ENCODE measurements at places on chromosomes 5 and 9.
A peak's percentile ranks its signal among the peaks of the same experiment; 100 is the strongest.

- no peak for DNase-seq
Measured at GRCh38 chr5:158414333-158414762, 555.4 kb upstream of the CLINT1 start.

DNA sequence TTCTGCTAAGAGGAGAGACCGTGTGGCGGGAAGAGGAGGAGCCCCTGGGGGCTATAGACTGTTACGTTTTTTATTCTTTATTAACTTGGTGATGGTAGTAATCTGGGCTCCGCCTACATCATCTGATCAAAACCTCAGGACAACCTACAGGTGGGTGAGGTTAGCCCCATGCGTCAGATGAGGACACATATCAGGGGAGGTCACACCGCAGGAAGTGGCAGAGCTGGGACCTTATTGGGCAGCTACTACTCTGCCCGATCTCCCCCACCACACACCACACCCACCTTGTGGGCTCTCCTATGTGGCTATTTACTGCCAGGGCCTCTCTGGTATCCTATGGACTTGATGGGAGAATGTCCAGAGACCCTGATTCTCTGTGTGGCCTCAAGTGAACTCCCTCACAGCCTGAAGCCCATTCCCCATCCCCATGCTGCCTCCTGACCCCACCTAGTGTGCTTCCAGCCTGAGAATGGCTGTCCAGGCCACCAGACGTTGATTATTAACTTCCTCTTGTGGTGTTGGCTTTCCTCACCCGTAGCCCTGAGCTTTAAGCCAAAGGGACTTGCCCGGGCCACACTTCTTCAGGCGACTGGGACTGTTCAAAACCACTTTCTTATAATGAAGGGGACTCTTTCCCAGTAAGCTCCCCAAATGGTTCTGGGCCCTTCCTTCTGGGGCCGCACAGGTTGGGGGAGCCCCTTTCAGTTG, 8.2 kb downstream of the UNC5A start:
- DNase-seq = peak; percentile 41

GRCh38 chr9:128503870-128504269, 649 bp upstream of the GLE1 start:
- DNase-seq = no peak

DNA sequence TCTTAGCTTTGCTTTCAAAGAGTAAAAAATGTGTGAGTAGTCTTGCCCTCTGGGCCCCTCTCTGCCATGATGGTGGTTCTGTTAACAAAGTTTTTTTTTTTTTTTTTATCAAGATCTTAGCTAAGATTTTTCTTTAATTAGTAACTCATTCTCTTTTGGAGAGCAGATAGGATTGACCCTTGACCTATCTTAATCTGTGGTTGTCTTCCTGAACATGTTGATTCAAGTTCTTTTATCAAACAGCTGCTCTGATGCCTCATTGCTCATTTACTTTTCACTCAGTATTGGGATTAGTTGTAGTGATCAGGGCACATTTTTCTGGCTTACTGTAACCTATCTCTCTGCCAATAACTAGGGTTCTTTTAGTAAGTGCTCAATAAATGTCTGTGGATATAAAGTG, 106.3 kb downstream of the PCSK5 start:
- DNase-seq = no peak

GRCh38 chr5:125607018-125607417, 816.2 kb upstream of the GRAMD2B start:
- no peak for DNase-seq

DNA sequence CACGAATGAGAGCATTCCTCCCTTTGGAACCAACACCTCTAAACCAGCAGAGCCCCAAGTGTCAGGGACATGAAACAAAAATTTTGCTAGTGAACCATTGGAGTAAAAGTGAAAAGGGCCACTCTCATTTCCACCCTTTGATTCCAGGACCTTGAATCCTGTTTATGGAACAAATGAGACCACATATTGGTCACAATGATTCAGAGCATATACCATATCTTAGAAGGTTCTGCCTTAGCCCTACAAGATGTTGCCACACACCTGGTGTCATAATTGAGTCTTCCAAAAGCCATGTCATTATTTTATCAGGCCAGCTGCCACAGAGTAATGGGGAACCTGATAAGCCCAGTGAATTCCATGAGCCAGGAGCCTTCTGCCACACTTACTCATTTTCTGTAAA, 66.3 kb upstream of the ZBTB43 start:
- no peak for DNase-seq

DNA sequence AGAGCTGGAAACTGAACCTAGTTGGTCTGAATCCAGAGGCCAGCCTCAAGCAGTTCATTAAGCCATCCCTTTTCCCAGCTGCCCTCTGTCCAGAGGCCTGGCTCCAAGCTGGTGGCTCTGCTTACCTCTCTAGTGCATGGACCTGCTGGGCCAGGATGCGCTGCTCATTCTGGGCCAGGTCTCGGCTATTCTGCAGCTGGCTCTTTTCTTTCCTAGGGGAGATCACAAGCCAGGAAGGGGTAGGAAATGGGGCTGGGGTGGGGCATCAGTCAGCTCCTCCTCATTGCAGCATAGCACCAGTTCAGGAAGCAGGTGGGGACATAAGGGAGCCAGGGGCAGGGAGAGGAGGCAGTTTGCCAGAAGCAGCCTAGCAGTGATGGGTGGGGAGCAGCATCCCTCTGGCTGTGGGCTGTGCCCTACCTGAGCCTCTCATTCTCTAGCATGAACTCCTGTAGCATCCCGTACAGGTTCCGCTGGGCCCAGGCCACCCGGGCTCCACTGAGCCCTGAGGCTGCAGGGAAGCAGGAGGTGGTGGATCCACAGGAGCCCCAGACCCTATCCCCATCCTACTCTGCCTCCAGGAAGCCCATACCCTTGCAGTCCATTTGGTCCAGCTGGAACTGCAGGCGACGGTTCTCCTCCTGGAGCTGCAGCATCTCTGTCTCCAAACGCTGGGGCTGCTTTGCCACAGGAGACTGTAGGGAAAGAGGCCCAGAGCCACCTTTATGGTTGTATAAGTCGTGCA, 5.2 kb downstream of the KIF12 start:
- DNase-seq = no peak

DNA sequence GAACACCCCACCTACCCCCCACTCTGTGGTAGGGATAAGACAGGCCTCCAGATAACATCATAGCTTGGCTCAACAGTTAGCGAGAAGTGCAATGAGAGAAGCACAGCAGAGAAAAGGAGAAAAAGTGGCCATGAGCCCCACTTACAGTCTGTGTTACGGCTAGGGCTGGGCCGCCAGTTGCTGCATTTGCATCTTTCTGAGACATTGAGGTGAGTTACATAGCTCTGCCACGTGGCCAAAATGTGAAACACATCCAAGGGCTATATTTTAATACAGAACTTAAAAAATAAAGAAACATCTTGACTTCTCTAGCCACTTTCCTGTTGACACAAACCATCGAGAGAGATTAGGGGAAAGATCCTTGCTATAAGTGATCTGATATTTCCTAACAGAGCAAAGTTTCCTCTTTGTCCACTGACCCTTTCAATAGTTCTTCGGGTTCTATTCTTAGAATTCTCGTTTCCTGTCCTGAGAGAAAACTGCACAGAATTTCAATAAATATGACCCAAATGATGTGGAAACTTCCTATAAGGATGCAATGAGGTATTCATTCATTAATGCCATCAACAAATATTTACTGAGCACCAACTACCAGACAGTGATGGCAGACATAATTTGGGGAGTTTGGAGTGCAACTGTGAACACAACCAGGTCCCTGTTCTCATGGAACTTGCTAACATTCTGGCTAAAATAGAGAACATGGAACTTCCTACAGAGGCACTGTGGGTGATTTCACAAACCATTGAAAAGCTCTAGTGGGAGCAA, 3.2 kb upstream of the TLE4 start:
- no peak for DNase-seq

- DNase-seq = no peak
Measured at GRCh38 chr9:134995792-134996120, 78.0 kb upstream of the FCN1 start.

- DNase-seq = no peak
Measured at GRCh38 chr9:93081931-93082330, 14.1 kb upstream of the CARD19 start.

DNA sequence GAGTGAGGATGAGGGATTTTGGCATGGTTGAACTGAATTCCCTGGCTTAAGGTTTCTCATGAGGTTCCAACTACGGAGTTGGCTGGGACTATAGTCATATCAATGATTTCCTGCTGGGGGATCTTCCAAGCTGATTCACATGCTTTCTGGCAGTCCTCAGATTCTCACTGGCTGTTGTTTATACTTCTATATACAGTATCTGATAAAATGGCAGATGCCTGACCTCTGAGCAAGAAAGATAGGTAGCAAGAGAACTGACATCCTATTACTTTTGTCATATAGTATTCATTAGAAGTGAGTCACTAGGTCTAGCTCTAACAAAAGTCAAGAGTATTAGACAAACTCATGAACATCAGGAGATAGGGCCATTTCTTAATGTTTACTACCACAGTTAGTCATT, 440.9 kb upstream of the EDIL3 start:
- no peak for DNase-seq

- no peak for DNase-seq
Measured at GRCh38 chr9:116928884-116929283, 241.8 kb downstream of the TRIM32 start.

DNA sequence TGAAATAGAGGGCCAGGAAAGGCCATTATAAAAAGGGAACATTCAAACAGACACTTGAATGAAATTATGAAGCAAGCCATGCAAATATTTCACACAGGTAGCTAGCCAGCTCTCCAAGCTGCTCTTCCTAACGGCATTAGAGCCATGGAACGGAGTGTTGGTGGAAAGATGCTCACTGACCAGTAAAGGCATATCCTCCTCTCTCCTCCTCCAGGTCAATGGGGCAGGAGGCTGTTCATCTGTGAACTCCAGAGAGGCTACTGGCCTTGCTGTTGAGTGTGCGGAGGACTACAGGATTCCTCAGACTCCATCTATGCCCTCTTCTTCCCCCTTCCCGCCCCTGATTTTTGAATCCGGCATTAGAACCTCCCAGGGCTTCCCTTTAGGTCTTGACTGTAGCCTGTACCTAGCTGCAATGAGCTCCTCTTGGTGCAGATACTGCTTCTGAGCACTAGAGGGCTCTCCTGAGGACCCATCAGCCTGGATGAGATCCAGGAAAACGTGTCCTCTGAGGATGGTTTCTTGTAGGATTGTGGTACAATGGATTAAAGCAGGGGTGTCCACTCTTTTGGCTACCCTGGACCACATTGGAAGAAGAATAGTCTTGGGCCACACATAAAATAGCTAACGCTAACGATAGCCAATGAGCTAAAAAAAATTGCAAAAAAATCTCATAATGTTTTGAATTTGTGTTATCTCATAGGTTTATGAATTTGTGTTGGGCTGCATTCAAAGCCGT, 162.2 kb downstream of the SREK1 start:
- peak; percentile 31 for DNase-seq

DNA sequence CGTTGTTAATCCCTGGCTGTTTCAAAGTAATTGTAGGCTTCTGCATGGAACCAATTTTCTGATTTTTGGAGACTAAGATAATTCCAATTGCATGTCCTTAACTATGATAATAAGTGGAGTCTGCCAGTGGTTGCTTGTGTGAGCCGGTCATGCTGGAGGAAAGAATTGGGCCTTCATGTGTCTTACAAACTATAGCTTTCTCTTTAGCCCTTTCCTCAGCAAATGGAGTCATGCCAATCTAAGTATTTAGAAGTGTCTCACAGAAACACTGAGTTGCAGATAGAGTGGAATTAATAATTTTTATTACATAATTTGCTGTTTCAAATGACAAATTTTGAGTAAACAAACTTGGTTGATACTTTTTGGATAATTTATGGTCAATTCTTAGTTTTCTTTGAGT, 200.4 kb downstream of the FBXL7 start:
- no peak for DNase-seq

DNA sequence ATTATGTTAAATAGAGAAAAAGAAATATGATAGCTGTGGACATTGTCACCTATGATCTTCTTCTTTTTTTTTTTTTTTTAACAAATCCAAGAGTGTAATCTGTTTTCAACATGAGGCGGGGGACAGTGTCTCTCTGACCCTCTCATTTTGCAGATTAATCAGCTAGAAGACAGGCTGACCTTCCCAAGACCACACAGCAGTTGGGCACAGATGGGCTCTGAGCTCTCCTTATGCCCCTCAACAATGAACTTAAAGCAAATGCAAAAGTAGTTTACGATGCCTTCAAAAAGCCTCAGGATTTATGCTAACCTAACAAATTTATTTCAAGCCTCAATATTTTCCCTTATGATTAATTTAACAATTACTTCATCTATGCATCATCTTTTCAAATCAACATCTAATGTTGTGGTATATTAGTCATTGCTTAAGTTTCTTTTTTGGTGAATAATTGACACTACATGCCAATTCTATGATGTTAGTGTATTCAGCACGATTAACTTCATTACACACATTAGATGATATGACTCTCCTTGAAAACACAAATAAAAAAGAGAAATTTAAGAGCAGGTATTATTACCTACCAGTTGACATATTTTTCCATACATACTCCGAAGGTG, 7.4 kb downstream of the NFIL3 start:
- DNase-seq = no peak

DNA sequence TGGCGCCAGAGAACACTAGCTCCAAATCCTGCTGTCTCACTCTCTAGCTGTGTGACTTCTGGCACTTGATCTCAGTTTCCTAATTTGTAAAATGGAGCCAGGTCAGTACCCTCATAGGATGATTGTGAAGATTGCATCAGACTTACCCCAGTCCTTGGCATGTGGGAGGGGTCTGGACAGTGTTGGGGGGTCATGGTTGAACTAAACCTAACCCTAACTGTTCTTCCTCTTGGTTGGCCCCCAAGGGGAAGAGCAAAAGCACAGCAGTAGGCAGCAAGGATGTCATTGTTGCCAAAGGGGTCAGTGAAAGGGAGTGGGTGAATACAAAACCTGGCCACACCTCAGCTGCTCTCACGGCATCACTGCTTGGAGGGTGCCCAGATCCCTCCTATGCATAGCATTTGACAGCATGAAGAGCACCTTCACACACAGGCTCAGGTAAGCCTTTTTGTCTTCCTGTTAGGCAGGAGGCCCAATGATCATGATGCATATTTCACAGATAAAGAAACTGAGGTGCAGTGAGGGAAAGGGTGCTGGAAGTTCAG, 15.7 kb upstream of the CXCL14 start:
- DNase-seq = no peak

- peak; percentile 36 for DNase-seq
Measured at GRCh38 chr5:72138943-72139521, 31.8 kb downstream of the MAP1B start.

DNA sequence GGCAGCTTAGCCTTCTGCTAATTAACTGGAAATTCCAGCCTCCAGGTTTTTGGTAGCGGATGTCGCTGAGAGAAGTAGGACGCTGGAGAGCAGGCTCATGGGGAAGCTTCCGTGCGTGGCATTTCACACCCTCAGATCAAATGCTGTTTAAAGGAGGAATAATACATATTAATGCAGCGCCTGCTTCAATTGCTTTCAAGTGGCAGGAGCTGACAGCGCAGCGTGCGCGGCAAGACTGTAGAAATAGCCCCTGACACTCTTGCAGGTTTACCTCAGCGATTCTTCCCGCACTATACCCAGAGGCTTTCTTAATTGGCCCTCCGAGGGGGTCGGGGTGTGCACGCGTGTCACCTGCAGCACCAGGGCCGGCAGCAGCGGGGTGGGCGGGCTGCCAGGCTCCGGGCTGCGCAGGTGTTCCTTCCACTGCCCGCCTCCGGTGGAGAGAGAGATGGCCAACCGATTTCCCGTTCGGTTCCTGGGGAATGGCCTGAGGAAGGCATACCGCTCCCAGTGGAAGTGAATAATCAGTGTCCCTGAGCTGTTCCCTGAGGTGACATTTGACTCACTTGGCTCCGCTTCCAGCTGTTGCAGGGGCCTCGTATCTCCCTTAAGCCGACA, 427.9 kb downstream of the KCTD16 start:
- no peak for DNase-seq
